ENCODE measurements at places on chromosomes 2 and 18. TPM values are rescaled to one million over a fixed set of nuclear protein-coding genes. Genes with fewer than 3 reads are reported as not detected.
A peak's percentile ranks its signal among the peaks of the same experiment; 100 is the strongest.

TMEM247 gene
- not detected for total RNA-seq

GRCh38 chr18:44743631-44744030 lies 62.9 kb downstream of the SETBP1 start:
- no peak for DNase-seq

GRCh38 chr18:7303316-7304060 lies 72.6 kb downstream of the LRRC30 start:
- DNase-seq, result no peak

CFAP65 gene
- total RNA-seq, result not detected

DNA sequence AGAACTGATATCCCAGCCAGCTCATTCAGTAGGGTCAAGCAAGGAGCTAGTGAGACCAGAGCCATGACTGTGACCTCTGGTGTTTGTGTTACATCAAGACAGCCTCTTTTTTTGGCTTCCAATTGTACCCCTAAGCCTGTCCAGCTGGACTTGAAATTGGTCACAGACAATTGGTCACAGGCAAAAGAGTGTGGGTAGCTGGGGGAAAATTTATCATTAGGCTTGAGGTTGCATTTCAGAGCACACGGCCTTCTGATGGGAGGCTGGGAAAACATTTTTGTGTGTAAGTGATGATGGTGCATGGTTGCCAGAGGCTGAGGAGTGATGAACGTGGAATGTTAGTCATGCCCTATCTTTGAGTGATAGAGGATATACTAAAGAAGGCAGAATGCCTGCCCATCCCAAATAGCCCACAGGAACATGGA lies 285.1 kb upstream of the SLC14A2 start:
- peak; percentile 57 for DNase-seq

- DNase-seq, result peak; percentile 59
These were observed 10.7 kb downstream of the RPL31 start for GRCh38 chr2:101012706-101013181.

- DNase-seq, result no peak
These were observed 33.0 kb upstream of the SCLY start for GRCh38 chr2:238027591-238028415.

DNA sequence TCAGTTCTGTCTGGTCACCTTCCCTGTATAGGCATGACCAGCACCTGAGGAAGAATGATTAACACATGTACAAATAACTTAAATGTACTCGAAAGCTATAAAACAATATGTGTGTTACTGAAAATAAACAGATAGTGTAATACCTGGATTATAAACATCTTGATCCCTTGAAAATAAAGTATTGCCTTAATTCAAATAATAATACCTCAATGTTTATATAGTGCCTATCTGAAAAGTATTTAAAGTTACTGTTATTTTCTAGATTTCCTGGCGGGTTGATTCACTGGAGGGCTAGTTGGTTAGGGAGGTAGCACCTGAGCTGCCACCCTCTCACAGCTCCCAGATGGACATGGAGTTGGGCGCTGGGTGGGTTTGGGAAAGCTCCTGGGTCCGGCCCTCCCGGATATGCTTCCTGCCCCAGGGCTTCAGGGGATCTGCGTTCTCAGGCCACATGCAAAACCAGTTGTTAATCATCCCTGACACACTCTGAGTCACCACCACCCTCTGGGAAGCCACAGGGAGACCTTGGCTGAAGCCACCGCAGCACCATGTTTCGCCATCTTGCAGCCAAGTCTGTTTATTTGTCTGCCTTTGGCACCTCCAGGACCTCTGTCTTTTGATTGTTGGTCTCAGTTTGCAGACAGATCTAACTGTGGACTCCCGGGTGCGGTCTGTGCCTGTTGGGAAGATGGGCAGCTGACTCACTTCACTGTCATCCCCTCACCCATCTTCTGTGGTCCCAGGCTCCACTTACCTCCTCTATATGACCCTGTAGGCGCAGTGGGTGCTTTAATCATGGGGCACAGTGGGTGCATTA lies 35.3 kb downstream of the RAB31 start:
- peak; percentile 73 for DNase-seq

DNA sequence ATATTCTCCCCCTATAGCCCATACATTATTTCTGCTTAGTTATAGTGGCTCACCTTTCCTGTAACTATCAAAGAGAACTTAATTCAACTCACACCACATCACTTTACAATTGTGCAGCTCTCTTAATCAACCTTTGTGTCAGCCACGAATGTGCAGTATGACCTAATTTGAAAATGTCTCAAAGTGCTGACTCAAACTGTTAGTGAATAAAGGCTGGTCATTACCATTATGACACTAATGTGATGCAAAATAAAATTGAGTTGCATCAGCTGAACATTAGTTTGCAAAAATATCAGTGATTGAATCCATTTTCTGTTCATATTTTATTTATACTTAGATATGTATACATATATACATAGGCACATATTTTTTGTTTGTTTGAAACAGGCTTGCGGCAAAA lies 251.8 kb downstream of the MEIS1 start:
- DNase-seq, result no peak

- peak; percentile 60 for DNase-seq
These were observed 35.8 kb downstream of the MFSD6 start for GRCh38 chr2:190443778-190444481.

GRCh38 chr18:27211569-27211968 lies 26.5 kb upstream of the CHST9 start:
- DNase-seq, result no peak

- DNase-seq, result peak; percentile 60
These were observed 45.0 kb downstream of the SDC1 start for GRCh38 chr2:20179755-20180594.
